ENCODE measurements at places on chromosomes 2 and 18.

- no peak for DNase-seq
Observed at GRCh38 chr2:239966853-239967552, 58.1 kb downstream of the NDUFA10 start.

- no peak for DNase-seq
Observed at GRCh38 chr18:63236406-63236805, 83.2 kb downstream of the BCL2 start.

GRCh38 chr2:26530696-26531095 lies 52.8 kb upstream of the OTOF start:
- no peak for DNase-seq

DNA sequence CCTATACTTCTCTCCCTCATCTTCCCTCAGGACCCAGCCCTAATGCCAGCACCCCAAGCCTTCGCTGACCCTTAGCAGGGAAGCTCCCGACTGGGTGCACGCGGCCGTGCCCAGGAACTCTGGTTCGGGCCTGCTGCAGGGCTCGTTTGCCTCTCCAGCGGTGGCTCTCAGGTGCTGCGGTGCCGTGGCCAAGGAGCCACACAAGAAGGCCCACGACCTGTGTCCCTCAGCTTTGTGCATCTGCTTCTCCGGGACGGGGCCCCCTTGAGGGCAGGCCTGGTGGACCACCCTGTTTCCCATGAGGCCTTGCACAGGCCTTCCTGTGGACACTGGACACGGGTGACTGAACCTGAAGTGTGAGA lies 17.7 kb downstream of the BOK start:
- no peak for DNase-seq

- DNase-seq: no peak
Observed at GRCh38 chr18:76566987-76567386, 71.9 kb upstream of the ZNF516 start.

- no peak for DNase-seq
Observed at GRCh38 chr2:165681841-165682240, 112.2 kb downstream of the GALNT3 start.

- DNase-seq: peak; percentile 19
Observed at GRCh38 chr2:134657650-134658250, 61.0 kb downstream of the TMEM163 start.

DNA sequence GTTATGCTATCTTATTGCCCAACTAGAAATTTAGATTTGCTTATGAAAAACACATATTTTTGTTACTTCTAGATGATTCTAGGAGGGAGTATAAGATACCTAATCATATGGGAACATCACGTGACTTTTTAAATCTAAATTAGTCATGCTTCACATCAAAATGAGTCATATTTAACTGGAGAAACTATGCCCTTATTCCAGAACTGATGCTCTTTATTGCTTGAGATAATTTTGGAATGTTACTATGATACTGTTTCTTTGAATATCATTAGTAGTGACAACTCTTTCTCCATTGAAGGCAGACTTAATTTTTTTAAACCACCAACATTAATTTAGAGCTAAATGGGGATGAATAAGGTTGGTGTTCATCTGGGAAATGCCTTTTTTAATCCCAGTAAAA lies 19.9 kb upstream of the ELAC1 start:
- DNase-seq: no peak

DNA sequence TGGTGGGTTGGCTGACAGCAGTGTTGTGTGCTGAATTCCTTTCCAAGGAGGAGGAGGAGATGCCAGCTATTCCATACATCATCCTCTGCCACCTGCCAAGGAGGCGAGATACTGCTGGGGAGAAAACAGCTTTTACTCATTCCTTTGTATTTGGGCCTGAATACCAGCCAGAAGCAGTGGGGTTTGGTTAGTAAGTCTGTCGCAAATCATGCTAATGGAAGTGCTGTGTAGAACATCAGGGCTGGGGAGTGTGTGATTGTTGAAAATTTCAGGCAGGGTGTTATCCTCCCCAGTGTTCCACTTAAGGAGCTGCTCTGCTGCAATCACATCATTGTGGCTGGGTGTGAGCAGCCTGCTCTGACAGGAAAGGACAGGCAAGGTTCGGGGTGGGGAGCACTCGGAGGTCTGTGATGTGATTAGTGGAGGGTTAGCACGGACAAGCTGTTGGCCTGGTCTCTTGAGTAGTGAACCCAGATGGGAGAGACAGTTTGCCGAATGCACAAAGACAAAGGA lies 128.2 kb upstream of the DLX2 start:
- DNase-seq: no peak

GRCh38 chr2:97728091-97728731 lies 14.8 kb downstream of the ZAP70 start:
- DNase-seq: no peak

DNA sequence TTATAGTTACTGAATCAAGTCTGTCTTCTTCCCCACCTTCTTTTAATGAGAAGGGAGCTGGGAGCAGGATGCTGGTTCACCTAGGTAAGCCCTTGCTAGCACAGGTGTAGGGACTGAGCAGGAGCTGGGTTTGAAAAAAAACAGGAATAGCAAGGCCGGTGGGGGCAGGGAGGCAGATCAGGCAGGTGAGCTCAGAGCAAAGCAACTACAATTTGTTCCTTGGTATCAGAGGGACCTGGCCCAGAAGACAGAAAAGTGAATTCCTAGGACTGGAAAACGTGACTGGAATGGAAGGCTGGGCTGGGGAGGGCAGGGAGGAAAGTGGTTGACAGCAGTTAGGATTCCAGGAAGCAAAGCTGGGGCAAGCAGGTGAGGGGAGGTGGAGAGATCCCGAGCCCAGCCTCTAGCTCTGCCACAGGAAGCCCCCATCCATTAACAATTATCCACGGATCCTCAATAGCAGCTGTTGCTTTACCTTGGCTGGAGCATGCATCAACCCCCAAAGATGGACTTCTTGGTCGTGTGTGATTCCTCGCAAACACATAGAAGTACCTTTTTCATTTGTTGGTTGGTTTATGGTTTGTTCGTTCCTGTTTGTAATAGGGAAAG lies 118.4 kb downstream of the LNPK start:
- no peak for DNase-seq

Data from activated CD4-positive, alpha-beta T cell treated with anti-CD3 and anti-CD28 coated beads, Interleukin-2, amount 50 U/mL, for 16 hours (primary cell).